ENCODE measurements at places on chromosomes 16 and 17.

GRCh38 chr17:77211681-77212080 is 70.9 kb downstream of the SEC14L1 start:
- DNase-seq, result no peak

- DNase-seq, result no peak
These were observed 98.2 kb downstream of the AXIN2 start for GRCh38 chr17:65463242-65463641.

DNA sequence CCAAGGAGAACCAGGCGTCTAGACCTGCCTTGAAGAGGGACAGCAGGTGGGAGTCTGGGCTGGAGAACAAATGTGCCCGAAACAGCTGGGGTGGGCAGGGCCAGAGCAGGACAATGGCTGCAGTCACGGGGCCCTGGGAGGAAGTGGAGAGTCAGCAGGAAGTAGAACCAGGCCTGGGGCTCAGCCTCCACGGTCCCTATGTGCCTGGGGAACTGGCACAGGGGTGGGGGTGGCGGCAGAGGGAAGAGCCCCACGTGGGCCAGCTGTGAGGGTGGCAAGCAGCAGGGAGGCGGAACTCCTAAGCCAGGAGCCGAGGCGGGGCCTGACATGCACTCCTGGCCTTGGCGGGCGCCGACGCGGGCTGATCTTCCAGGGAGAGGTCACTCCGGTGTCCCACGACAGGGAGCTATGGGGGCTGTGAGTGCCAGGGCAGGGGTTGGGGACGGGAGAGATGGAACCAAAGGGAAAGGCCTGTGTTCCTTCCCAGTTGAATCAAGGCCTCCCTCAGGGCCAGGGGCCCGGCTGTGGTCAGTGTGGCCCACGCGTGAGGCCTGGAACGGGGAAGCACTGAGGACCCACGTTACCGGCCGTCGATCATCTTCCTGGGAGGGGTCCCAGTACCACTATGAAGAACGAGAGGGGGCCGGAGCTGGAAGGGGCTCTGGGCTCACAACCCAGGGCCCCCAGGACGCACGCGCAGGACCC is 42.7 kb downstream of the TIMM22 start:
- DNase-seq, result no peak

DNA sequence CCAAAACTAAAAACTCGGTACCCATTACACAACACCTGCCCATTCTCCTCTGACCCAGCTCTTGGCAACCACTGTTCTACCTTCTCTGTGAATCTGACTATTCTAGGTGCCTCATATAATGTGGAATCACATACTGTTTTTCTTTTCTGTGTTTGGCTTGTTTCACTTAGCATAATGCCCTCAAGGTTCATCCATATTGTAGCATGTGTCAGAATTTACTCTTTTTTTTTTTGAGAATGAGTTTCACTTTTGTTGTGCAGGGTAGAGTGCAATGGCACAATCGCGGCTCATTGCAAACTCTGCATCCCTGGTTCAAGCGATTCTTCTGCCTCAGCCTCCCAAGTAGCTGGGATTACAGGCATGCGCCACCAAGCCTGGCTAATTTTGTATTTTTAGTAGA is 59.5 kb upstream of the RBL2 start:
- DNase-seq, result no peak

GRCh38 chr17:8711291-8711690 is 33.3 kb downstream of the CCDC42 start:
- no peak for DNase-seq

- DNase-seq, result no peak
These were observed 121.9 kb downstream of the CDYL2 start for GRCh38 chr16:80682421-80683070.

- DNase-seq, result no peak
These were observed 163.3 kb downstream of the HS3ST4 start for GRCh38 chr16:25855063-25855462.

DNA sequence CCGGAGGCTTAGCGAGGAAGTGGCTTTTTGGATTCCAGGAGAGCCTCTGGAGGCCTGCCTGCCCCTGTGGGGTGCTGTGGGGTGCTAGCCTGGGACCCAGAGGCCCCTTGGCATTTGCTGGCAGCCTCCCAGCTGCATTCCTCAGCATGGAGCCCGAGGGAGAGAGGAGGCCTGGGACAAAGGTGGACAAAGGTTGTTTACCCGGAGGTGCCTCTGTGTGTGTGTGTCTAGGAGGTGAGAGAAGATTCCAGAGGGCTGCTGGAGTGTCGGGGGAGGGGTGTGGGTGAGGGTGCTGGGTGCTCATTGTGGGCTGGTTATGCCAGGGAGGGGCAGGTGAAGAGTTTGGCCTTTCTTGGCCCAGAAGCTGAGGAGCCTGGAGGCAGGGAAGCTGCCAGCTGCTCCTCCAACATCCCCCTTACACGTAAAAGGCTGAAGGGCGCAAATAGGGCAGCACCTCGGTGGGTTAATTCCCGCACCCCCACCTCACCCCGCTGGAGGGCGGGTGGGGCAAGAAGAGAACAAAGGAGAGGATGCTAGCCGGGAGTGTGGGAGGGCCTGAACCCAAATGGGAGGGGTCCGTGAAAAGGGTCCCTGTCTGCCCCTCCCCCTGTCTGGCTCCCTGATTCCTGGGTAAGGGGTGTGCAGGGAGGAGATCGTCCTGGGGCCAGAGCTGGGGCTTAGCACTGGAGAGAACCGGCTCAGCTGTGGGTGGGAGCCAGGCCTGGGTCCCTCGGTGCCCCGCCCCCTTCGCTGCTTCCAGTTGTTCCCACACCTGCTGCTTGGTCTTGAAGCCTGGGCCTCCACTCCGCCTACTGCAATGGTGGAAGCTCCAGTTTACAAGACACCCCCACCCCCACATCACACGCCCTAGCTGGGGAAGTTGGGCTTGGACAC is 9.9 kb downstream of the HEXIM2 start:
- no peak for DNase-seq

DNA sequence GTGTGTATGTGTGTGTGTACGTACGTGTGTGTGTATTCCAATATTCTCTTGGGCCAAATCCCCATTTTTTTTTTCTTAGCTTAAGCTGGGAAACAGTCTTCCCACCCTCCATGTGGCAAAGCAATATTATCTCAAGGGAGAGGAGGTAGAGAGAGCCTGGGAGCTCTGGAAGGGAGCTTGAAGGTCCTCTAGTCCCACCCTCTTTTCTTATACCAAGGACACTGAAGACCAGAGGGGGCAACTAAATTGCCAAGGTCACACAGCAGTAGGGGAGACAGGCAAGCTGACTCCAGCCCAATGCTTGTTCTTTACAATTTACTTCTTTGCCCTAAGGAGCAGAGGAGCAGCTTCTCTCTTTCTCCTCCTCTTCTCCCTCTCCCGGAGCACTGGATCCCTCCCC is 6.8 kb downstream of the SRCIN1 start:
- no peak for DNase-seq

DNA sequence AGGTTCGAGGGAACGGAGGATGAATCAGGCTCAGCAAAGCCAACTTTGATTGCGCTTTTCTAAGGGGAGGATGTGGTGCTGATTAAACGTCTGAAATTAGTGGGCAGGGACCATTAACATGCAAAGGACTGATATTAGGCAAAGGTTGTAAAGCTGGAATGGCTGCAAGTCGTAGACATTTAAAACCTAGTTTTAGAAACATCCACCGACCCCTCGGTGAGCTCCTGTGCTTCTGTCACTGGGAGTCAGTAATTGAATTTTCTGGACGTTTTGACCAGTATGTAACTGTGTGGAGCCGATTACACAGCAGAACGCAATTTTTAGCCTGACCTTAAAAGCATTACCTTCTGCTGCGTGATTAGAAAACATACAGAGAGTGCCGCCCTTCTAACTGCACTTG is 220.6 kb upstream of the HSBP1 start:
- no peak for DNase-seq

DNA sequence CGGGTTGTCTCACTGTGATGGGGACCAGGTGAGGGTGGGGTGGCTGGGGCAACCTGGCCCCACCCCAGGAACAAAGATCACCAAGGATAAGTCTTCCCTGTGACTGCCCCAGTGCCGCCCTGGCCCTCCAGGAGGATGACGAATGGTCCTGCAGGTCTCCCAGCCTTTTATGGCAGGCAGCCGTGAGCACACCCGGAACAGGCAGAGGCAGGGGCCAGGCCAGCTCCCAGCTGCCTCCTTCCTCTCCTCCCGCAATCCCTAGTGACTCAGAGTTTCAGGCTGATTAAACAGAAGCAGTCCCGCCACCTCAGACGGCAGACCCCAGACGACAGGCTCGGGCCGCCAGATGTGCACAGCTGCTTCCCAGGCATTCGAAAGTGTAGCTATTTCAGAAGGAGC is 13.3 kb downstream of the JUP start:
- DNase-seq, result no peak

GRCh38 chr16:84851192-84852127 is 31.7 kb downstream of the CRISPLD2 start:
- DNase-seq, result no peak

DNA sequence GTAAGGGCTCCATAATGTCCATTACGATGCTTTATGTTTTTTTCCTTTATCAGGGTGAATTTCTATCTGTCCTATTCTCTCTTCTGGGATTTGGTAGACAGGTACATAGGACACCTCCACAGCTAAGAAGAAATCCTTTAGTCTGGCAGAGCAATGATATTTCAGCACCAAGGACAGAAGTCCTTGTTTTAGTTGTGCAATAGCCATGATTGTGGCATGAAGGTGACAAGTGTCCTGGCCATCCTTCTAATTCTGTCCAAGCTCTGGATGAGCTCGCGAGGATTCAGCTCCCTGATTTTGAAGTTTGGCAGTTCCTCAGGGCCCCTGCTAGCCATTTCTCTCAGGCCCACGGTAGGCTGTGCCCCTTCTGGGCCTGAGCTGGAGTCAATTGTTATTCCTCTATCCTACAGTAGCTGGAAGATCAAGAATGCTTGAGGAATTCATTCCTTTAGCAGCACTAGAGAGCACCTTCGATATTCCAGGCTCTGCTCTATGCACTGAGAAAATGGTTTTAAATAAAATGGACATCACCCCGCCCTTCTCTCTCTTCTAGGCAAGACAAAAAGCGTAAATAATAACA is 320.8 kb downstream of the XYLT1 start:
- no peak for DNase-seq

DNA sequence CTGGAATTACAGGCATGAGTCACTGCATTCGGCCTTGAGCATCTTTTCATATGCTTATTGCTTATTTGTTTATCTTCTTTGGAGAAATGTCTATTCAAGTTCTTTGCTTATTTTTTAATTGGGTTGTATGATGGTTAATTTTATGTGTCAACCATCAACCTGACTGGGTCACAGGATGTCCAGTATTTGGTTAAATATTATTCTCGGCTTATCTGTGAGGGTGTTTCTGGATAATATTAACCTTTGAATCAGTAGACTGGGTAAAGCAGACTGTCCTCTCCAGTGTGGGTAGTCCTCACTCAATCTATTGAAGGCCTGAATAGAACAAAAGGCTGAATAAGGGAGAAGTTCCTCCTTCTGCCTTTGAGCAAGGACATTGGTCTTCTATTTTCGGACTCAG is 142.0 kb downstream of the SSH2 start:
- DNase-seq, result no peak

GRCh38 chr16:64295466-64295865 is 826.4 kb downstream of the CDH11 start:
- no peak for DNase-seq

DNA sequence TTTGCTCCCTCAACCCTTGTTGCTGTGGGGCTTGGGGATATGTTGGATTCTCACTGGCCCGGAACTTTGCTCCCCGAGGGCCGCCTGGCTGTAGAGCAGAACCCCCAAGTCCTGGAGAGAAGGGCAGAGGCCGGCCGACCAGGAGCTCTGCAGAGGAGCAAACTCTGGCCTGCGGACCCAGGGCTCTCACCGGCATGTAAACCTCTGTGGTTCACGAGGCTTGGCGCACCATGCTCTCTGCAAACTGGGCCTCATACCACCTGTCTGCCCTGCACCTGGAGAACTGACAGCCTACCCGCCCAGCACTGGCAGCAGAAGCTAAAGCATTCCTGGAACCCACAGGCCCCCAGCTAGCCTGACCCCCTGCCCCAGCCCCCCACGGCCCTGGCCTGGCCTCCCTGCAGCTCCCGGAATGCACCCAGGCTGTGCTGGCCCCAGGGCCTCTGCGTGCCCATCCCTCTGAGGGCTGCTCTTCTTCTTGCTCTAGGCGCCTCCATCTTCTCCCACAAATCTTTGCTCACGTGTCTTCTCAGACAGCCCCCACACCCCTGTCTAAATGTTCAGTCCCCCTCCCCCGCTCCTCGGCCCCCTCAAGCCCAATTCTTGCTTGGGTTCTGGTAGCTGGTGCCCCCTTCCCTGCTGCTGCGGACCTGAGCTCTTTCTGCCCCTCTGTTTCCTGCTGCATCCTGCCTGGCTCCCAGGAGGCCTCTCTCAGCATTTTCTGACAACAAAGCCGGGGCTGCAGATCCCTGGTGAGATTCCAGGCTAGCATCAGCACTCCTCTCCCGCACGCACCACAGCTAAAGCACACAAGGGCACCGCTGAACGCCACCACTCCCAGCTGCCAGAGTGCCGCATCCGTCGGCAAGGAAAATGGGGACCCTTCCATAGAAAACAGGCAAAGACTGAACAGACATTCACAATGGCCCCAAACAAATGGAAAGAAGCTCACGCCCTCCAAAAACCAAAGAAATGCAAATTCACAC is 23.3 kb downstream of the ACTG1 start:
- DNase-seq, result no peak

- no peak for DNase-seq
These were observed 6.8 kb upstream of the TBC1D3B start for GRCh38 chr17:36183001-36183971.

DNA sequence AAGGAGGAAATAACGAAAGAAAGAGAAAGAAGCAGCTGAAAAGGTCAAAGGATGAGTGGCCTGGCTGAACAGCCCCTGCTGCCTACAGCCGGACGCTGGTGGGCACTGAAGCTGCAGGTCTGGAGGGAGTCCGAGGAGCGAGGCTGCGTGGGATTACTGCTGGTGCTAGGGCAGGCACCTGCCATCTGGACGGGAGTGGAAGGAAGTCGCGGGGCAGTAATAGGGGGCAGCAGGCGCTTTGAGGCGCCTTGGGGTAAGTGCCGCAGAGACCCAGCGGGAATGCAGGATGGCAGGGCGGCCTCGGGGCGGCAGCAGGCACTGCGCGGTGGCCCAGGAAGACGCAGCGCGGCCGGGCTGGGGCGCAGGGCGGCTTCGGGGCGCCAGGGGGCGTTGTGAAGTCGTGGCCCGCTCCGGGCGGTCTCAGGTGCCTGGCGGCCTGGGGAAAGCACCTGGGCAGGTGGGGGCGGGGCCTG is 303 bp upstream of the SCNN1G start:
- DNase-seq, result peak; percentile 92

GRCh38 chr16:30875871-30876801 is 17.7 kb downstream of the BCL7C start:
- DNase-seq, result peak; percentile 59

DNA sequence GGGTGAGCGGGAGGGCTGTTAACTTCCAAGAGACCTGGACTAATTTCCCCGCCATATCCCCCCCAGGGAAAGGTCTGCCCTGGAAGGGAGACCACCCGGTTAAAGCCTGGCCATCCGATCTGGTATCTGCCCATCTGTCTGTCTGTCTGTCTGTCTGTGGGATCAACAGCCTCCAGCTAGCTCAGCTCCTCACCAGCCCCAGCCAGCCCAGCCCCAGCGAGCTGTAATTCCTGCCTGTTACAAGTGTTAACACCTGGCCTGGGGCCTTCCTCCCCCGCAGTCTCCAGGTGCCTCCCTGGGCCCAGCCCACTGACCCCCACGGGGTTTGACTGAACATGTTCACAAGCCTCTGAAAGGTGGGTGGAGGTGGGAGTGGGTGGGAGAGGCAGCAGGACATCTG is 4.0 kb downstream of the WNT3 start:
- DNase-seq, result no peak
